ENCODE measurements at places on chromosomes 7 and 10.

DNA sequence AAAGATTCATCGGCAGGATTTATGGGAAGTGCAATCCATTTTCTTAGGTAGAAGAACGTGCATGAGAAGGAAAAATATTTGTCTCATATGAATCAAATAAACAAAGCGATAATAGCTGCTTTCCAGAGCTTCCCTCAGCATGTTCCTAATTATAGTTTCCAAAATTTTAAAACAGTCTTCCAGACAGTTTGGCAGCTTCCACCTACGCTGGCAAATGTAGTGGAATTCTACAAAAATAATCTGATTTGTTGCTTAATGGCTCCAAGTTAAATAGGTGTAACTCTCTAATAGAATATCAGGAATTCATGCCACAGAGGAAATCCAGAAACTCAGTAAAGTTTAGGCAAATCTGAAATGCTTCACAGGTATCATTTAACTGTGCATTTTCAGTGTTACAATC lies 23.3 kb upstream of the AGBL3 start:
- DNase-seq, result no peak

DNA sequence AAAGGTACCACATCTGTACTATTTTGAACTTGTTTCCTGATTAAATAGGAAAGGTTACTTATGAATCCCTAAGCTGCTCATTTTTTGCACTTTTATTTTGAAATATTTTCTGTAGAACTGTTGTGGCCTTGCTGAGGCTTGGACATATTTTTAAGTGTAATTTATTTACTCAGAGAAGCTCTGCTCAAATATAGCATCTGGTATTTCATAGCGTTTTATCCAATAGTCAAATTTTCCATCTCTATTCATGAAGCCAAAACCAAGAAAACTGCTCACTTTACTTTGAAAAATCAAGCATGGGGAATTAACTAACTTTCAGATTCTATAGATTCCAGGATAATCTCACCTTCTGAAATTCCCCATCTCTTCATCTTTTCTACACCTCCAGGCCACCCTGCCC lies 6.6 kb upstream of the FAM3C start:
- no peak for DNase-seq

- no peak for DNase-seq
Measured at GRCh38 chr7:132333301-132333700, 243.0 kb downstream of the PLXNA4 start.

- DNase-seq, result no peak
Measured at GRCh38 chr10:74373059-74373458, 222.0 kb downstream of the ADK start.

- DNase-seq, result no peak
Measured at GRCh38 chr10:76769161-76769560, 868.4 kb downstream of the KCNMA1 start.

- DNase-seq, result no peak
Measured at GRCh38 chr7:149850007-149850594, 11.9 kb downstream of the ZNF862 start.

GRCh38 chr7:138460176-138460648 lies at the start of gene TRIM24:
TSS of gene TRIM24 (plus strand) at chr7:138460259. CDS start at chr7:138460549, 290 bp downstream.
- no peak for DNase-seq

DNA sequence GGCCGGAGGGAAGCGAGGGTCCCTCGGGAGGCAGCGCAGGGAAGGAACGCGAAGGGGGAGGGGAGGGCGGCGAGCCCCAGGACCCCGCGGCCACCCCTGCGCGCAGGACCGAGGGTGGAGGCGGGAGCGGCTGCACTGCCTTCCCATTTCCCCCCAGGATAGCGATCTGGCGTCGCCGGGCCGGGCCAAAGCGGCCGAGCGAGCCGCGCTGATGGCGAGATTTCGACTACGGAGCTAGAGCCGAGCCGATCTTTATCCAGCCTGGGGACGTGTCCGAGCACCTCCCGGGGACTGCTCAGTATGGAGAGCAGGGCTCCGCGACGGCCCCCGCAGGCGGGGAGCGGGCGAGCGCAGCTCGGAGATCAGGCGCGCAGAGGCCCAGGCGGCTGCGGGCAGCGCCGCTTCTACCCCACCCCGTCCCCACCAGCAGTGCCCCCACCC lies 590 bp upstream of the CRTAC1 start:
- DNase-seq, result no peak

DNA sequence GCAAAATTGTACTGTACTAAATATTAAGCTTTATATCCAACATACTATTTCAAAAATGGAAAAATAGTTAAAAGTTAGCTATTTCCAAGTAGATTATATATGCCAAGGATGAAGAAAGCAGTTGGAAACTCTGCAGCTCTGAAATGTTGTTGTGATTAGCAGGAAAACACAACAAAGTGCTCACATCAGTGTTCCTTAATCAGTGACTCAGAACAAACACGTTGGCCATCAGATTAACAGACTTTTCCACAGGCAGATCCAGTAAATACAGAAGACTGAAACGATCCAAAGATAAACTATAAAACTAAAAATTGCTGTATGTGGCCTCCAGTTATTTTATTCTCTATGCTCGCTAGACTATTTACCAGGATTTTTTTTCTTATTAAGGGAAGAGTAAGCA lies 99.6 kb upstream of the SEMA3D start:
- no peak for DNase-seq

GRCh38 chr10:108612485-108612884 lies 1310.8 kb downstream of the XPNPEP1 start:
- no peak for DNase-seq

- DNase-seq, result no peak
Measured at GRCh38 chr7:32462451-32462850, 27.7 kb downstream of the LSM5 start.

Measured in activated T-cell treated with anti-CD3 and anti-CD28 coated beads for 48 hours (primary cell).